ENCODE measurements at places on chromosomes 6 and 20. TPM values are rescaled to one million over a fixed set of nuclear protein-coding genes. Genes with fewer than 3 reads are reported as not detected.

Gene NR2E1
- total RNA-seq: 0.25 TPM

DNA sequence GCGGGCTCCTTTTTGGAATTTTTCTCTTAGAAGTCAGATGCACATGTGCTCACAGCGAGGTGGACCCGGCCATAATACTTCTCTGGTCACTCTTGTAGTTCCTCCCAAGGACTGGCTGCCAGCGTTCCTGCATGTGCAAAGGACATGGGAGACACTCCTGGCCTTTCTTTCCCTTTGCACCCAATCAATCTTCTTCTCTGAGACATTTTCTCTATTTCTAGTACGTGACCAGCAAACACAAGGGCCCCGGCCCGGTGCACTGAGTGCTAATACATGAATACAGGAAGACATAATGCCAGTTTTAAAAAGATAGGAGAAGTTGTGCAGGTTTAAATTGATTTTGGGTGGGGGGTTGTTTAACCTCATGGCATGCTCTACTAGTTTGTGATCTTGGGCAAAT is 233.6 kb downstream of the SMOC2 start:
- no peak for DNase-seq
- H3K36me3 ChIP-seq: no peaks in the 10 kb centered on the region
- no peak overlapping the region for H3K4me3 ChIP-seq
- no peak overlapping the region for H3K27ac ChIP-seq

DNA sequence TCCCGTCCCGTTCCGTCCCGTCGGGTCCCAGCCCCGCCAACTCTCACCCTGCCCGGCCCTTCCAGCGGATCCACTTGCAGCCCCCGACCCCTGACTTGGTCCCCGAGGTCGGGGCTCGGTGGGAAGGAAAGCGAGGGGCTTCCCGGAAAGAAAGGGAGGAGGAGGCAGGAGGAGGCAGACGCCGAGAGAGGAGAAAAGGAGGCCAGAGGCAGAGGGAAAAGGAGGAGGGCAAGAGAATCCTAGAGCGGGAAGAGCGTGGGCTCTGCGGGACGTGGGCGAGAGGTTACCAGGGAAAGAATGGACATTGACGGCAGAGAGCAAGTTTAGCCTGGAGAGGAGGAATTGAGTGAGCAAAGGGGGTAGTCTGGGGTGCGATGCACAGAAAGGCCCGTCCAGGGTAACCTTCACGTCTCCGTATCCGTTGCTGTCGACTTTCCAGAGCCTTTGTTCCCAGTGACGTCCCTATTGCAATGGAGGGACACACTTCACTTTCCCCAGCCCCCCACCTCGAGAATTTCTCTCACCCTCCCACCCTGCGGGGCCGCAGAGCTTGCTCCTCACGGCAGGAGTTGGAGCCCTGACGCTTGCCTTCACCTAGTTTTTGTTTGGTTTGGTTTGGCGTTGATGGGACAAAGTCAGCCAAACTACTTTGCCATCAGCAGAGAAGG is 477 bp upstream of the MOXD1 start:
- peaks cover 81% of the 10 kb centered on the region for H3K27me3 ChIP-seq
- no peaks in the 10 kb centered on the region for H3K4me1 ChIP-seq
- H3K27ac ChIP-seq: no peak overlapping the region
- DNase-seq: peak; percentile 31
- H3K4me3 ChIP-seq: peak overlapping the region; percentile 82

DNA sequence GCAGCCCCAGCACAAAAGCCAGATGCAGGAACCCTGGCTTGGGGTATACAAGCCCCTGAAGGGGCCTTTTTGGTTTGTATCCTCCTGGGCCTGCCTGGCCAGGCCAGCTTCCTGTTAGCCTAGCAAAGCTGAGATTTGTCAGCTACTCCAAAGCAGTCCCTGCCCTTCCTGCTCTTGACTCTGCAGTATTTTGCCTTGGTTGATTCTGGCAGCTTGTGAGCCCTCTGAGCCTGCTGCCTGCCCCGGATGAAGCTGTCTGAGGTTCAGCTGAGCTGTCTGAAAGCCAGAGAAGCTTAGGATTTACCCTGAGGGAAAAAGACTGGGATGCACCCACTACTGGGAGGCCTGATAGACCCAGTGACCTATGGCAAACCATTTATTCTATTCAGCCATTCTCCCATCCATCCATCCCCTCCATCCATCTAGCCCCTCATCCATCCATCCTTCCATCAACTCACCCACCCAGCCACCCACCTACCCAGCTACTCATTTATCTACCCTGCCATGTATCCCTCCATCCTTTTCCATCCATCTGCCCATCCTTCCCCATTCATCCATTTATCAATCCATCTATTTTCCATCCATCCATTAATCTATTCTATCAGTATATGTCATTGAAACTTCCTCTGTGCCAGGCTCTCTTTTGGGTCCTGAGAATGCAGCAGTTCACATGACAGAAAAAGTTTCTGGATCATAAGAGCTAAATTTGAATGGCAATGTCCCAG is 307.5 kb downstream of the DHX35 start:
- no peaks in the 10 kb centered on the region for H3K36me3 ChIP-seq
- H3K4me1 ChIP-seq: peaks cover 25% of the 10 kb centered on the region
- DNase-seq: no peak
- H3K4me3 ChIP-seq: no peak overlapping the region

DNA sequence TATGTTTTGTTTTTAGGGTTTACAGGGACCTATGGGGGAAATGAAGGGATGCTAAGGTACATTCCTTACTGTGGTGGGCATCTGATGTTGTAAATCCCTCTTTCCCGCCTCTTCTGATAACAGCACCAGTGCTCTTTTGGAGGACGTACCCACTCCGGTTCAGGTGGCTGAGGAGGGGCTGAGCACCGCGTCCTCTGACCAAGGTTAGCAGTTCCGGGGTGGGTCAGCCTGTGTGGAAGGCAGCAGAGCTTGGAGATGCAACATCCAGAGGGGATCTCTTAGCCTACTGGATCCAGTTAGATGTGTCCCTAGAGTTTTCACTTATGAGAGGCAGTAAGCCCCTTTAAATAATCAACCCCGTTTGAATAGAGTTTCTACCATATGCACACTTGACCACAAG is 135.3 kb upstream of the KCNG1 start:
- no peak overlapping the region for H3K27ac ChIP-seq
- H3K27me3 ChIP-seq: no peaks in the 10 kb centered on the region
- H3K4me1 ChIP-seq: peaks cover 13% of the 10 kb centered on the region
- no peak overlapping the region for H3K4me3 ChIP-seq
- H3K36me3 ChIP-seq: no peaks in the 10 kb centered on the region
- DNase-seq: no peak

GRCh38 chr6:143180826-143181225 is 120.1 kb downstream of the AIG1 start:
- H3K36me3 ChIP-seq: no peaks in the 10 kb centered on the region
- no peak overlapping the region for H3K27ac ChIP-seq
- H3K4me1 ChIP-seq: no peaks in the 10 kb centered on the region
- DNase-seq: no peak
- H3K4me3 ChIP-seq: no peak overlapping the region

DNA sequence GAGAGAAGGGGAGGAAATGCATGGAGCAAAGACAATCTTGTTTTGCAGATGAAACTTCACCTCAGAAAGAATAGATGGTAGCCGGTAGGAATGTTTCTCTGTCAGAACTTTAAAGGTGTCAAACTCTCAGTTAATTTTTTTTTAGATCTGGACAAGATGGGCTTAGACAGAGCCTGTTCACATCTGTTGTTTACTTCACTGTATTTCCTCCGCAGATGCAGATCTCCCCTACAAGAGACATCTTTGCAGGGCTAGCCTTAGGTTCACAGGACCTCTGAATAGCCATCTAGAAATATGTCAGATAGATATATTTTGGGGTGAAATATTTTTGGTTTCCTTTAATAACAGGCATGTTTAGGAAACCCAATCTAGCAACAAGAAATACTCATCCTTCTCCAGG is 12.1 kb upstream of the ZBP1 start:
- no peaks in the 10 kb centered on the region for H3K36me3 ChIP-seq
- H3K4me3 ChIP-seq: no peak overlapping the region
- no peaks in the 10 kb centered on the region for H3K27me3 ChIP-seq
- DNase-seq: no peak
- no peaks in the 10 kb centered on the region for H3K4me1 ChIP-seq

GRCh38 chr6:135282395-135282794 is 101.3 kb downstream of the MYB start:
- no peak overlapping the region for H3K27ac ChIP-seq
- H3K36me3 ChIP-seq: no peaks in the 10 kb centered on the region
- no peaks in the 10 kb centered on the region for H3K4me1 ChIP-seq
- DNase-seq: no peak
- no peak overlapping the region for H3K4me3 ChIP-seq

All from neural progenitor cell (in vitro differentiated cells).